Suppressor macrophage treated with lipopolysaccharide for 1 hour (primary cell): ENCODE measurements at places on chromosomes 7 and 10.
A peak's percentile ranks its signal among the peaks of the same experiment; 100 is the strongest.

GRCh38 chr7:2886900-2887299 lies 42.8 kb upstream of the GNA12 start:
- peak; percentile 86 for DNase-seq

- no peak for DNase-seq
These were observed 10.0 kb downstream of the LOXL4 start for GRCh38 chr10:98257961-98258360.

DNA sequence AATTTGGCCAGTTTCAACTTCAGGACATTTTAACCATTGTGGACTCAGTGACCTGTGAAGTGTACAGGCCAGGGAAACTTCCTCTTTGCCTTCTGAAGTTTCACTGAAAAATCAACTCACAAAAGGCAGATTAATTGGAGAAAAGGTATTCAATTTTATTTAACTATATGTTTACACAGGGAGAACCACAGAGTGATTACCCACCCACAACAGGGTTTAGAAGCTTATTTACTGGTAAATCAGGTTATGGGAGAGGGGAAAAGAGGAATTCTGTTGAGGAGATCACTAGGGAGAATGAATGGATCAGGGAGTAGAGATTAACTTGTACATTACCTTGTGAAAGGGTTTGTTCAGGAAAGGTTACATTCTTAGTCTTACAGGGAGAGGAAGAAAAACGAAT lies 1.7 kb upstream of the AKR1D1 start:
- DNase-seq: no peak

DNA sequence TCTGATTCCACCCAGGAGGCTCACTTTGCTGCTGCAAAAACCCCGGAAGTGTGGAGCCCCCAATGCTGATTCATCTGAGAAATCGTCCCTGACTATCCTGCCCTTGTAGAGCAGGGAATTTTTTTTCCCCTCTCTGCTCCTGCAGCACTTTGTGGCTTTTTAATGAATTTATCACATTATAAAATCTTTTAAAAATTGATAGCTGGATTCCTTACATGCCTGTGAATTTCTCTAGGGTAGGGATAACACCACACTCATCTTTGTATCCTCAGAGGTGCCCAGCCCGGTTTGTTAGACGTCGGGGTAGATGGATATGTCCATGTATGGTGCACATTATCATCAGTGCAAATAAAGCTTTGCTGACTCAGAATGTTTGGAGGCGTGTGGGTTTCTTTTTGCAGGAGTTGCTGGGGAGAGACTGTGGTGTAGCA lies 185.7 kb downstream of the STK31 start:
- no peak for DNase-seq

DNA sequence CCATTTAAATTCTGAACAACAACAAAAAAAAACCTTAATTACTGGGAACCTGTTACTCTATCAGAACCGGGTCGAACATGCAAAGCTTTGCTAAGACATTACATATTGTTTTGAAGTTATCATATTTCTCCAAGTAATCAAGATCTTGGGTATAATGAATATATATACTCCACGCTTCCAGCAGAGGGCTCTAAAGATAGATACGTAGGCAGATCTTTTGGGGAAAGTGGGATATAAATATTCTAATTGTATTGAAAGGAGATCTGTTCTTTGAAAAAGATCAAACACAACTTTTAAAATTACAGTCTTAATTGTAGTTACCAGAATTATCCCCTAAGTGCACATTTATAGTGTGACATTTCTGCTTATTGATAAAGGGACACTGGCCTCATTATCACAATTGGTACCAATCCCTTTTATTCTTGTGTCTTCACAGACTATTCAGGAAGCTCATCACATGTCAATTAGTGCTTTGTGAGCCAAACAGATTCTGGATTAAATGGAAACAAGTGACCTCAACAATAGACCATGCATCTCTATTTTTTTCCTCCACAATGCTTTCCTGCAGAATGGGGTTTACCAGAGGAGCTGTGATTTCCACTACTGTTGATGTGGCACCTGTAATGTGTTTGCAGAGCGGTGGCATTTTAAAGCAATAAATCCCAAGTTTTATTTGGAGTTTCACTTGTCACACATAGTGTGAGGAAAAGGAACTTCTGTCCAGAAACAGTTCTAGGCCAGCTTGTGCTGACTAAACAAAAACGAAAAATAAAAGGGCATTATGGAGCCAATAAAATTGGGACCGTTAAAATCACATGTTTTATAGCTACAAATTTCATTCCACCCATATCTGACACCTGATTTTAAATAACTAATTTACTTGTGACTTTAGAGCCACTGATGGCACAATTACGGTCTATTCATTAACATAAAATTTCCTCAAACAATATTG lies 122.4 kb downstream of the CTTNBP2 start:
- DNase-seq: peak; percentile 58

DNA sequence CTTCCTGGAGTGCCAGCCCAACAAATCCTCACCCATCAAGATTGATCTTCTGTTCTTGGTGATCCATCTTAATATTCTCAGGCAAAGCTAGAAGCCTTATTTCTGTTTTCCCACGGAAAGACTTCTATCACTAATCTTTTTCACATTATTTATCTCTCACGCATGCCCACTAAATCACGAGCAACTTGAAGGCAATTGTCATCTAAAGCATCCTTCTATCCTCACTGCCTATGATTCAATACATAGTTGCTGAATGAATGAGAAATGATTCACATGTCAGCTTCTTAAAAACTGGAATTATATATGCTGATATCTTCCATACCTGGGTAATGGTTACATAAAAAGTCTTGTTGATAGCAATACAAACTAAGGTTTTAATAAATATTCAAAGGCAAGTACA lies 12.6 kb upstream of the COL1A2 start:
- DNase-seq: no peak

DNA sequence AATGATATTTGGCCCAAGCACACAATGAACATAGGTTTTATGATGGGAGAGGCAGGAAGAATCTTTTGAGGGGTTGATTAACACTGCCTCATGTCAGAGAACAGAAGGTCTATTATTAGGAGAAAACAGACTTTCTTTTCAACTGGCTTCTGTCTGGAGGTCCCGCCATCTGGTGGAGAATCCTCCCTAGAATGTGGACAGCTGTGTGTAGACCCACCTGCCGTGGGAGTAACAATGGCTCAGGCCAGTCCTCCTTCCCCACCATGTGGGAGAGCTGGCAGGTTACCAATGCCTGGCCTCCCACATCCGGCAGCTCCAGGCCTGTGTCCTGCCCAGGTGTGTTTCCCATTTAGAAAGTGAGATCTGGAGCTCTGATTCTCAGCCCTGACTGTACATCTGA lies 70.4 kb upstream of the AOAH start:
- no peak for DNase-seq

GRCh38 chr7:6614953-6615722 lies at the start of gene ZNF853:
TSS of gene ZNF853 (plus strand) at chr7:6615610. CDS start at chr7:6616175, 565 bp downstream.
- DNase-seq: no peak

DNA sequence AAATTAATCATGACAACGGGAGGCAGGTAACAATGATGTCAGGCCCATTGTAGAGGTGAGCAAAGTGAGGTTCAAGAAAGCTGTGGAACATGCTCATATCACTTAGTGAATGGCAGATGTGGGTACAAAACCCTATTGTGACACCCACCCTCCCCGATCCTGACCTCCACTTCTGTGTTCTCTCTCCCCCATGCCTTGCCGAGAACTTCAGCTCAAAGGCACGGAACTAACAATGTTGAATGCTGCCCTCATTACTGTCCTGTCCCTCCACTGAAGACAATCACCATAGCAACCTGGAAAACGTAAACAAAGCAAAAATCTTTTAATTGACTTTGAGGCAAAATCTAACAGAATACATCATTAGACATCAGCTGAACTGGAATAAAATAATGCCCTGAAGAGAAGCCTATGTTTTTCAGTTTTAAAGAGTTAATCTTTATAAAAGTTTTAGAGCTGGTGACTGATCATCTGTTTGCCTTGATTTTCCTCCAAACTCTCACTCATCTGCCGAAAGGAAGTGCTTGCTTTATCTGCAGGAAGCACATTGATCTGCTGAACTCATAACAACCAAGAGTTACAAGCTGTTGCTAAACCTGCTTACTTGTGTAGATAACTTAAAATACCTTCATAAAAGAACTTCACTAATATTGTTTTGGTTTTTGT lies 133.6 kb downstream of the CUBN start:
- no peak for DNase-seq

DNA sequence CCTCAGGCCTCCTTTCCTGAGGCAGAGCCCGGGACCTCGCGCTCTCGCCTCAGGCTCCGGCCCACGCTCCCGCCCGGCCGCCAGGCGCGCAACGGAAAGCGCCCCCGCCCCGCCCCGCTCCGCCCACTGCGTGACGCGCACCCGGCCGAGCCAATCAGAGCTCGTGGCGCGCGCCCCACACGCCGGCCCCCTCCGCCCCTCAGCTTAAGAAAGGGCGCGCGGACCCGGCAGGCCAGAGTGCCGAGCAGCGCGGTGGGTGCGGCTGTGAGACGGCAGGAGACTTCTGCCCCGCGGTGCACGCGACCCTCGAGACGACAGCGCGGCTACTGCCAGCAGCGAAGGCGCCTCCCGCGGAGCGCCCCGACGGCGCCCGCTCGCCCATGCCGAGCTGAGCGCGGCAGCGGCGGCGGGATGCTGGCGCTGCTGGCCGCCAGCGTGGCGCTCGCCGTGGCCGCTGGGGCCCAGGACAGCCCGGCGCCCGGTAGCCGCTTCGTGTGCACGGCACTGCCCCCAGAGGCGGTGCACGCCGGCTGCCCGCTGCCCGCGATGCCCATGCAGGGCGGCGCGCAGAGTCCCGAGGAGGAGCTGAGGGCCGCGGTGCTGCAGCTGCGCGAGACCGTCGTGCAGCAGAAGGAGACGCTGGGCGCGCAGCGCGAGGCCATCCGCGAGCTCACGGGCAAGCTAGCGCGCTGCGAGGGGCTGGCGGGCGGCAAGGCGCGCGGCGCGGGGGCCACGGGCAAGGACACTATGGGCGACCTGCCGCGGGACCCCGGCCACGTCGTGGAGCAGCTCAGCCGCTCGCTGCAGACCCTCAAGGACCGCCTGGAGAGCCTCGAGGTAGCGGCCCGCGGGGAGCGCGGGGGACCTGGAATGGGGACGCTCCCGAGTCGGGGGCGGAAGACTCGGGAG lies at the start of gene NPTX2:
Gene NPTX2, plus strand, starts transcription at position 235 of the 909 bp plus-strand sequence. Its CDS starts 177 bp downstream, at position 412.
- peak; percentile 44 for DNase-seq

DNA sequence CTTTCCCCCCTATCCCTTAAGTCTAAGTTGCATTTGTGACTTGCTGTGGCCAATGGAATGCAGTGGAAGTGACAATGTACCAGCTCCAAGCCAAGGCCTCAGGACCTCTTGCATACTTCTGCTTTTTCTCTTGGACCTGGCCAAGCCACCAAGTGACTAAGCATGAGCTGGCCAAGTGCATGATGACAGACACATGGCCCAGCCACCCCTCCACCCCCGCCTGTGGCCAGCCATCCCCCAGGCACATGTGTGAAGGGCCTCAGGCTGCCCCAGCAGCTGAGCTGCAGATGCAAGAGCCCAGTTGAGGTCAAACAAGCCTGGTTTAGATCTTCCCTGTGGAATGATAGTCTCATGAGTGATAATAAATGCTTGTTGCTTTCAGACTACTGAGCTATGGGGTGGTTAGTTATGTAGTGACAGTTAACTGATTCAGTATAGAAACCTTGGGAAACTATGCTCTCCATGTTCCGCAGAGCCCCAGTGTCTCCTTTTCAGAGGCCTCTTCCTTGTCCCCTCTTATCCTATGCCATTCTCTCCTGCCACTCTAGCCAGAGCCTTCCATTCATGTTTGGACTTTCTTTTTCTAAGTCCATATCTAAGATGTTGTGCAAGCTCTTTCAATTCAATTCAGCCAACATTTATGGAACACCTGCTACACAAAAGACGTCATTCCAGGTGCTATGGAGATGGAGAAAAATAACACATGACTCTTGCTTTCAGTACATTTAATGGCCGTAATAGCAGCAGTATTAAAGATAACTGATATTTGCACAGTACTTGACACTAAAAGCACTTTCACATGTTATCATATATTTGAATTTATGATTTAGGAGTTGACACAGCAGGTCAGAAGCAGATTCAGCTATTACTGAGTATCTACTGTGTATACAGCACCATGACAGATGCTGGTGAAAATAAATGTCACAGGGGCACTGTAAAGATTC lies 55.5 kb upstream of the LOXL4 start:
- peak; percentile 96 for DNase-seq

- no peak for DNase-seq
These were observed 580.0 kb downstream of the XPNPEP1 start for GRCh38 chr10:109343293-109343692.

GRCh38 chr7:1547777-1548437 lies 8.1 kb downstream of the TMEM184A start:
- no peak for DNase-seq

GRCh38 chr7:22114440-22114981 lies 168.8 kb upstream of the CDCA7L start:
- DNase-seq: no peak

- peak; percentile 57 for DNase-seq
These were observed 554 bp downstream of the CSGALNACT2 start for GRCh38 chr10:43138757-43139241.

DNA sequence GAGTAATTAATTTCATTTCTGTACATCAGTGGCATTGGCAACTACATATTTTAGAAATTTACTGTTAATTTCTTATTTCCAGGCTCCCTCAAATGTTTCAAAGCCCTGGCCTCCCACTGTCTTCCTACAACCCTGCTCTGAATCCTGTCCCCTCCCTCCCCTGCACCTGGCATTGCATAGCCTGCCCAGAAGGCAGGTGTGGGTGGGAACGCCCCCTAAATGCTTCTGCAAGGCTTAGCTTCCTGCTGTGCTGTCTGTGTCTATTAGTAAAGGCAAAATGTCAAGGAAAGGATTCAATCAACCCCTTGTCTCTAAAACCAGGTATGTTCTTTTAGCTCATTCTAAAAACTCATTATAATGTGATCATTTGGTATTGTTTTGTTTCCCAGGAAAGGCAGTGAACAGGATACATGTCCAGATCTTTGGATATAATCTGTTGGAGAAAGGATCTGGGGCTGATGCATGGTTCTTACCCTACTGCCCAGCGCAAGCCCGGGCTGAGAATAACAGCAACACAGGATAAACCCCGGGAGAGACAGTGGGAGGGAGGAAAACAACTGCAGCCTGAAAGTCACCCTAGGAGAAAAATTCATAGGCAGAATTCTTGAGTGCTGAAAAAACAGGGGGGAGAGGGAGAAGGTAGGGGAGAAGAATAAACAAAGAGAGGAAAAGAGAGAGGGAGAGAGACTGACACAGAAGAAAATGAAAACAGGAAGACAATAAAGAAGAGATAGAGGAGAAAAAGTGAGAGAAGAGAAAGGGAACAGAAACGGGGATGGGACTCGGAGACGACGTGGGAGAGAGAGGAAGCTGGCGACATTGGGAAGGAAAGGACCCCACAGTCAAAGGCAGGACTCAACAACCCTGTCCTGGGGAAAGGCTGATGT lies 589 bp downstream of the ZNF488 start:
- DNase-seq: no peak

- DNase-seq: no peak
These were observed 86.8 kb upstream of the STEAP1B start for GRCh38 chr7:22586786-22587140.

- DNase-seq: no peak
These were observed 44.0 kb upstream of the TMEM243 start for GRCh38 chr7:87263537-87263936.
